ENCODE measurements at places on chromosomes 11 and 22. TPM values are rescaled to one million over a fixed set of nuclear protein-coding genes. Genes with fewer than 3 reads are reported as not detected.

SLC5A1 gene
- total RNA-seq: 0.26 TPM

SCGB2A2 gene
- total RNA-seq: not detected

DEUP1 gene
- total RNA-seq: under 0.01 TPM

CARD18 gene
- total RNA-seq: 0.38 TPM

CHST1 gene
- total RNA-seq: 2.4 TPM

COX8A gene
- 266 TPM for total RNA-seq

GGT5 gene
- not detected for total RNA-seq

FBLN1 gene
- 25.2 TPM for total RNA-seq

GRAP2 gene
- not detected for total RNA-seq

LRRC51 gene
- 2.6 TPM for total RNA-seq

ANO9 gene
- total RNA-seq: 7.4 TPM

- DNase-seq: peak; percentile 78
Observed at GRCh38 chr11:13772223-13773046, 104.0 kb downstream of the FAR1 start.

GRCh38 chr11:69039501-69039900, 9.2 kb upstream of the TPCN2 start:
- no peak for DNase-seq

DNA sequence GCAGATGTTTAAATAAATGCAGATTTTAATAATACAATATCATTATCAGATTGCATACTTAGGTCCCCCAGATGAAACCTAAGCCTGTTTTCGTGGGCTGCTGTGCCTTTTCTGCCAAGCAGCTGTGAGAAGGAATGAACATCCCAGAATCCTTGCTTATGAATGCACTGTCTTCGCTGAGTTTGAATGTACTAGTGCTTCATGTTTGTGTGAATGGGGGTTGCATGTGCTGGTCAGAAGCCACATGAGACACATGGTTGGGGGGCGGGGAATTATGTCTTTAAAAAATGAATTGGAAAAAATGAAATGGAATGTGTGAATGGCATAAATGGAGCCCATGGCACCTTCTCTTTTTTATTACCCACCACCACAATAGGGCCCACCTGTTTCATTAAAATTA, 125.4 kb upstream of the HSD17B12 start:
- no peak for DNase-seq

DNA sequence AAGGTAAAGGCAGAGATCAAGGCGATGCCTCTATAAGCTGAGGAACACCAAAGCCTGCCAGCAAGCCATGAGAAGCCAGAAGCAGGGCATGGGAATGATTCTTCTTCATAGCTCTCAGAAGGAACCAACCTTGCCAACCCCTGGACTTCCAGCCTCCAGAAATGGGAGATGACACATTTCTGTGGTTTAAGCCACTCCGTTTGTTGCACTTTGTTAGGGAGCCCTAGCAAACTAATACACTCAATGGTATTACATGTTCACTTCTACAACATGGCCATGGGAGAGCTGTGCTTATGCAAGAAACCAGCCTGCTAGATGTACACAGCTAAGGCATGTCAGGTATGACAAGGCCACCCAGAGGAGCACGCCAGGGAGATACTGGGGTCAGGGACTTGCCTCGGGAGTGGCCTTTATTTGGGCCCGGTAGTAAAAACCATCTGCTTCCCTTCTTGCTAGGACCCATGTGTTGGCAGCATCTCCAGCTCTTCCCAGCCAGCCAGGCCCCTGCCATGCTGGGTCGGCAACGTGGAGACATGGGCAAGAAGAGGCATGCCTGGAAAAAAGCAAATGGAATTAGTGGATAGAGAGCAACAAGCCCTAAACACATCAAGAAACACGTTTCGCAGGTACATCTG, 3.6 kb downstream of the C11orf16 start:
- DNase-seq: no peak

DNA sequence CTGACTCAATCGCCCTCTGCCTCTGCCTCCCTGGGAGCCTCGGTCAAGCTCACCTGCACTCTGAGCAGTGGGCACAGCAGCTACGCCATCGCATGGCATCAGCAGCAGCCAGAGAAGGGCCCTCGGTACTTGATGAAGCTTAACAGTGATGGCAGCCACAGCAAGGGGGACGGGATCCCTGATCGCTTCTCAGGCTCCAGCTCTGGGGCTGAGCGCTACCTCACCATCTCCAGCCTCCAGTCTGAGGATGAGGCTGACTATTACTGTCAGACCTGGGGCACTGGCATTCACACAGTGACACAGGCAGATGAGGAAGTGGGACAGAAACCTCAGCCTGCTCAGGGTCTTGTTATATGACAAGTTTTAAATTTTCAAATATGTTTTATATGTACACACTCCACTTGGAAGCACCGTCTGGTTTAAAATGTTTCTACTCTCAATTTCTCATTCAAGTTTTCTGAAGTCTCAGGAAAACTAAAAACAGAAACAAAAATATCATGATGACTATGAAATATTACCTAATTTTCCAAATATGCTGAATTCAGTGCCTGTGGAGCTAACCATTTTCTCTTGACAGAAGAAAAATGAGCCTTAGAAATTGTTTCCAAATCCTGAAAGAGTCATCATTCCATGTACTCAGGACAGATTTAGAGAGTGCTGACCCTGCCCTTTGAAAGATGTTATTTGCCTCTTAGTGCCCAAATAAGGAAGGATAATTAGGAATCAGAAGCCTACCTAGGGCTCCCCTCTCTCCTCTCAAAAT, 48.8 kb upstream of the TOP3B start:
- DNase-seq: no peak

GRCh38 chr22:20464912-20465758, 27.5 kb upstream of the SCARF2 start:
- no peak for DNase-seq

- DNase-seq: peak; percentile 12
Observed at GRCh38 chr11:92552942-92553341, 328.3 kb downstream of the FAT3 start.

DNA sequence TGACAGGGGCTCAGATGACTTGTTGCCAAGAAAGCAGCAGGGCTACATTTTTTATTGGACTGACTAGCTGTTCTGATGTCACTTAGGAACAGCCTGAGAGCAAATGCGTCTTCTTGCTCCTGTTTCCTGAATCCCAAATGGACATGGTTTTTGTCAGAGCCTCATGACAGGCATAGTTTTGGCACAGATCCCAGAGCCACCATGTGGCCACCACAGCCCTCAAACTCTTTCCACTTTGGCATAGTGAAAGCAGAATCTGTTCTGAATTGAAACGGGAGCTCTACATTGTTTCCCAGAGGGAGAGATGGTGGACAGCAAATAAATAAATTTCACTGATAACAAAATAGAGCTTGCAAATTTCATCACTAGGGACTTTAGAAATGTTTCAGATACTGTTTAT, 222.2 kb downstream of the C11orf87 start:
- no peak for DNase-seq

DNA sequence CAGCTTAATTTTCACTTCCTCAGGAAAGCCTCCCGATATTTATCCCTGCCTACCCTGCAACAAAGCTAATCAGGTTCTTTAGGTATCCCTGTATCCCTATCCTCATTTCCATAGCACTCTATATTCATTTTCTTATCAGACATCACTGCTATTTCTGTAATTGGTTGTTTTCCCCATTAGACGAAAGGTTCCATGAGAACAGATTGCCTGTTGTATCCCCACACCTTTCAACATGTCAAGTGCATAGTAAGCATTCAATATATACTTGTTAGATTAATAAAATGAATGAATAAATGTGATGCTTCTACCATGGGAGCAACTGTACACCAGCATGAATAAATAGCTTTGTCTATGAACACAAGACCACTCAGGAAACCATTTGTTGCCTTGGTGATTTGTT, 499.8 kb downstream of the DLG2 start:
- no peak for DNase-seq

DNA sequence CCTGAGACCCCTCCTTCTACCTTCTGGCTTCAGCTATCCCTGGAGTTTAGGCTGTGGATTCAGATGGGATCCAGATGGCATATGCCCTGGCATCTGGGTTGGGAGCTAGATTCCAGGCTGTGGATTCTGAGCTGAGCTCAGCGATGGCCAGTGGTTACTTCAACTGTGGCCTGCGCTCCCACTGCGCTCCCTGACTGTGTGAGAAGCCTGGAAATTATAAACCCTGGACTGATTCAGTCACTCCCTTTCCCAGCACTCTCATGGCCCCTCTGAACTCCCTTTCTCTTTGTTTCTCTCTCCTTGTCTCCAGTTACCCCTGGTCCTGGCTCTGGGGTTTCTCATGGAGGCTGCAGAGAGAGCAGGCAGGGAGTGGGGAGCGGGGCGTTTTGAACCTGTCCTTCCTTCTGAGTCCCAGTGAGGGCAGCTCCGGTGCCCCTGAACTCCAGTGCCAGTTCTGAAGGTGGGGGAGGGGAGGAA, 4.8 kb downstream of the ARHGEF17 start:
- no peak for DNase-seq

- no peak for DNase-seq
Observed at GRCh38 chr11:126716456-126717083, 284.0 kb downstream of the KIRREL3 start.

GRCh38 chr22:39315389-39315788, 4.0 kb downstream of the RPL3 start:
- no peak for DNase-seq

- no peak for DNase-seq
Observed at GRCh38 chr11:67376063-67376820, 2.8 kb upstream of the CLCF1 start.

- no peak for DNase-seq
Observed at GRCh38 chr11:67698247-67698646, 23.8 kb upstream of the ALDH3B2 start.

DNA sequence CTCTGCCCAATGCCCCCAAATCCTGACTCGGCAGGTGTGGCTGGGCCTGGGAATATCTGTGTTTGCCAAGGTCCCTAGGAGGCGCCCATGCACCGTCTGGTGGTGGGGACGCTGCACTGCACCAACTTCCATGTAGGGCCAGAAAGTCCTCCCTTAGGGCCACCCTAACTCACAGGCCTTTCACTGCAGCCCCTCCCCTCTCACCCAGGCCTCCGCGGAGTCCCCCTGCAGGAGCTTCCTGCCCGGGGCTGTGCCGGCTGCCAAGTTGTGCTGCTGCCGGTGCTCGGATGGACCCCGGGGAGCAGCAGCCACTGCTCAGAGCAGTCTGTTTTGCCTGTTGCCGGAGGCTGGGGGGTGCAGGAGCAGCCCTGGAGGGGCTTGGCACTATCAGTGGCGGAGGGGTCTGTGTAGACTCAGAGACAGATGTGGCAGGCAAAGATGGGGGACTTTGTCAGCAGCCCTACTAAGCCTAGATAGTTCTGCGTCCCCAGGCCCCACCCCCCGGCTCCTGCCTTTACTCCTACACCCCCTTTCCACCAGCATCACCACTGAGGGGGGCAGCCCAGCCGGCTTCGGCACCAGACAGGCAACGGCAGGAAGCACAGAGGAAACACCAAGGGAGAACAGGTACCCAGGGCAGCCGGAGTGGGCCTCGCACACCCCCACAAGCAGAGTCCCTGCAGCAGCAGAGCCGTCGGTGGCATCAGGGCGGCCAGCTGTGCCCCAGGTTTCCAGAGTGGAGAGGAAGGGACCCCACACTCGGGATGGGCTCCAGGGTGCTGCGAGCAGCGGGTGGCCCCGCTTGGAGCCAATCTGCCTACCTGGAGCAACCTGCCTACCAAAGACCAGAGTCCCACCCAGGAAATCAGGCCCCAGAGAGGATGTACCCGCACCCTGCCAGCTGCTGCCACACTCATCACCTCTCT, 124.3 kb downstream of the TRIM29 start:
- DNase-seq: peak; percentile 46

- no peak for DNase-seq
Observed at GRCh38 chr11:89119426-89119825, 53.6 kb upstream of the GRM5 start.

DNA sequence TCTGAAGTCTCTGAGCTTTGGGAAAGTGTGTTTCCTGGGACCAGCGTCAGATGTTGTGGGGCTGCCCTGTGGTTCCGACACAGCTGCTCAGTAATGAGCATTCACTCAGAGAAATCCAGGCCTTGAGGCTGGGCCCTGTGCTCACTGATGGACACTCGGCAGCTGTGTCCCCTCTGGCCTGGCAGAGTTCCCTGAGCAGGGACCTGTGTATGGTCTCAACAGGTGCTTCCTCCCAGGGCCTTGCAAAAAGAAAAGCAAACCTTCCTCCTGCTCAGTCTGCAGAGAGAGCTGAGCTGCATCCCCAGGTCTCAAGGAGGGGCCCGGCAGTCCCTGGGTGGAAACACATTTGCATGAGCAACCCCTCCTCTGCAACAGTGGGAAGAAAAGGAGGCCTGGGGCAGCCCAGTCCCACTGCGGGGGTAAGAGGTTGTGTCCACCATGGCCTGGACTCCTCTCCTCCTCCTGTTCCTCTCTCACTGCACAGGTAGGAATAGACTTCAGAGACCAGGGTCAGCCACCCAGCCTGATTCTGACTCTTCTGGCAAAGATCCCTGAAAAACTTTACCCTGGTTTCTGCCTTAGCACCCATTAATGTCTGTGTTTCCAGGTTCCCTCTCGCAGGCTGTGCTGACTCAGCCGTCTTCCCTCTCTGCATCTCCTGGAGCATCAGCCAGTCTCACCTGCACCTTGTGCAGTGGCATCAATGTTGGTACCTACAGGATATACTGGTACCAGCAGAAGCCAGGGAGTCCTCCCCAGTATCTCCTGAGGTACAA, 131.2 kb downstream of the VPREB1 start:
- no peak for DNase-seq

DNA sequence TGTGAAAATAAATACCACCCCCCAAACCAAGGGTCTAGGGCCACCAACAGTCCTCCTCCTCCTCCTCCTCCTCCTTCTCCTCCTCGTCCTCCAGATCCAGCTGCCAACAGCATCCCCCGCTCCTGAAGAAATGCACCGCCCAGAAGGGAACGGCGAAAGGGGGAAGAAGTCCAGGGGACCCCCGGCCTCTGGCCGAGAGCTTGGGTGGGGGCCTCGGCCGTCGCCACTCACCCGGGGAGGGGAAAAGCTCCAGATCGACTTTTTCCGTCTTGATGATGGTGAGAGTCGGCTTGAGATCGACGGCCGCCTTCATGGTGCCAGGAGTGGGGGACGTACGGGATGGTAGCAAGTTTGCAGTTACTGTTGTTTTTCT, 65.7 kb downstream of the ETS1 start:
- DNase-seq: no peak

GRCh38 chr11:107567739-107568335, 2.3 kb upstream of the ALKBH8 start:
- DNase-seq: no peak

- no peak for DNase-seq
Observed at GRCh38 chr11:20715464-20715863, 46.1 kb downstream of the NELL1 start.

DNA sequence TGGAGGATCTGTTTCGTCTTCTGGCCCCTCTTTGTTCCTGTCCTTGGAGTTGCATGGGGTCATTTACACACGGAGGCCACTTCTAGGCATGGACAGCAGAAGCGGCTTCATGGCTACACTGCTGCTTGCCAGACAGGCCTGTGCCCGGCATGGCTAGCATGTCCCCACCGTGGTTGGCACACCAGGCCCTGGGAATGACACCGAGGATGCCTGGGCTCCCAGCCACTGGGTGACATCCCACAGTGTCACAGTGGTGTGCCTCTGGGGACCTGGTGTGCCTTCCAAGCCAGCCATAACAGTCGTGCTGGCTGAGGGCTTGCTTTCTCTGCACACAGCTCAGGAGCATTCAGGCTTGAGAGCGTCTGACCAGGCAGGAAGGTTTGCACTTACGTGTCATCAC, 910.1 kb downstream of the TBC1D22A start:
- no peak for DNase-seq

All from bronchial epithelial cell (primary cell).